Kidney (tissue), 22 donors: ENCODE measurements at places on chromosomes 4 and X. TPM values are rescaled to one million over a fixed set of nuclear protein-coding genes. Genes with fewer than 3 reads are reported as not detected.
A peak's percentile ranks its signal among the peaks of the same experiment; 100 is the strongest.

DNA sequence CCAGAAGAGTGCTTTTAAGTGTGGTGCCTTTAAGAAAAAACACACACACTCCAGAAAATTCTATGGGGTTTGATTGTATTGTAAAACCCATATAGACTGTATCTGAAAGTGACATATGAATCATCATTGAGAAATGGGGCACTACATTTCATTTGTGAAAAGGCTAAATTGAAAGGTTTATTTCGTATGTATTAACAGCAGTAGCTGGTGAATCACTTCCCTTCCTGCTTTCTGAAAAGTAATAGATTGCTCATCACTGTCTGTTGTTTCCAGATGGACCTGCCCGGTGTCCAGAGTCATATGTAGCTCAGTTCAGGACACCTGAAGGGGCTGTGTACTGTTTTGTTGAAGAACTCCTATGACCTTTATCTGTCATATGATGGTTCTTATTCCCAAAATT lies 28.1 kb upstream of the HPRT1 start:
- no peak for DNase-seq

- no peak for DNase-seq
Observed at GRCh38 chrX:143435916-143436315, 81.4 kb downstream of the SPANXN3 start.

DNA sequence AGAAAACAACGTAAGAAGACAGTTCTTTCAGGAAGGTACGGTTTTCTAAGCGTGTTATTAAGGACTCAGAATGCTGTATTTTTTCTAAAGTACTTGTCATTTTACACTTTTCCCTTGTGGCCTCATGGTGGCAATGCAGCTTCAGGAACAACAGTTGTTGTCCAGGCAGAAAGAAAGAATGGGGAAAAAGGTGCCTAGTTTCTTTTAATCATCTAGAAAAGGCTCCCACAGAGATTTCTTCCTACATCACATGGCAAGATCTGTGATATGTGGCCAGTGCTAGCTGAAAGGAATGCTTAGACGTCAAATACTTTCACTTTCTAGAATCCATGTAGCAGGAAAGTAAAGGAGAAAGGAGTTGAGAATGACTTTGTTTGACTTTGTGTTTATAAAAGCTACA lies 49.0 kb upstream of the TRAM1L1 start:
- DNase-seq = peak; percentile 74

DNA sequence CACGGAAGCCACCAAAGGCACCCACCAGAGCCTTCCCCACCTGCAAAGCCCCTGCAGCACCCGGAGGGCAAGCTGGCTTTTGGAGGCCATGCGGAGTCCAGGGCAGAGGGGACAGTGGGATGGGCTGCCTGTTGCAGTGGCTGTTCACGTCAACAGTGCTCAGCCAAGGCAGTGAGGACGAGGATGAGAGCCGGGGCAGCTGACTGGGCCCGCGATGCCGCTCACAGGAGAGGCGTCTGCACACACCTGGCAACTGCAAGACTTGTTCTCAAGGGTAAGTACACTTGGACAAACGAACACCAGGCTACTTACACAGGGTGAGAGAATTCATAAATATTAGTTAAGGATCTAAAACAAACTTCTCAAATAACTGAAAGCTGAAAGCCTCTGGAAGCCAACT lies 19.6 kb downstream of the FGFR3 start:
- DNase-seq = no peak

Gene NPY1R
- total RNA-seq = 32.9 TPM

GRCh38 chr4:109969919-109970318 lies 57.2 kb downstream of the EGF start:
- no peak for DNase-seq

Gene HHIP
- 0.85 TPM for total RNA-seq

- DNase-seq = no peak
Observed at GRCh38 chr4:35541888-35542213, 702.5 kb downstream of the ARAP2 start.

DNA sequence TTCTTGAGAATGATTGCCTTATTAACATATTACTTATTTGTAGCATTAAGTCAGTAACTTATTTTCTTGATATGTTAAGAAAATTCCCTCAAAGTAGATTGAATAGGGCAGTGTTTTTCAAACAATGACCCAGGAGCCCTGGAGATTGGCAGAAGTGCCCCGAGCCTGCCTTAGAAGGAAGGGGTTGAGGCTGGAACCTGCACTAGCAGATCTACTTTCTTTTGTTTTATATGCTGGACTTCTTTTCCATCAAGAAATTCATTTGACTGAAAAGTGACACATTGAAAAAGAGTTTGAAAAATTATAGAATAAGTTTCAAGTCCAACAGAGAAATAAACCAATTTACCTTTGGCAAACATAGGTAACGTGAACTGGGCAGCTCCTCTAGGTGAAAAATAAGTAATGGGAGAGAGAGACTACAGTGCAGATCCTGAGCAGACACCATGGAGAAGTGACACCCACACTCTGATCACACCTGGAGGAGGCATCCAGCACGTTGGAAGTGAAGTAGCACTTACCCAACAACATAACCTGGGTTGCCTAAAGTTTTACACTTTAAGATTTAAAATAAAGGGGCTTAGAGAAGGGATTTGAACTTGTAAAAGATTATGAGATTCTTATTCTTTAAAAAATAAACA lies 18.6 kb downstream of the ARSJ start:
- DNase-seq = no peak

Gene FGB
- 42.5 TPM for total RNA-seq

Gene ZNF630
- total RNA-seq = 3.3 TPM

GRCh38 chr4:54661686-54662085 lies 3.9 kb downstream of the KIT start:
- DNase-seq = no peak

DNA sequence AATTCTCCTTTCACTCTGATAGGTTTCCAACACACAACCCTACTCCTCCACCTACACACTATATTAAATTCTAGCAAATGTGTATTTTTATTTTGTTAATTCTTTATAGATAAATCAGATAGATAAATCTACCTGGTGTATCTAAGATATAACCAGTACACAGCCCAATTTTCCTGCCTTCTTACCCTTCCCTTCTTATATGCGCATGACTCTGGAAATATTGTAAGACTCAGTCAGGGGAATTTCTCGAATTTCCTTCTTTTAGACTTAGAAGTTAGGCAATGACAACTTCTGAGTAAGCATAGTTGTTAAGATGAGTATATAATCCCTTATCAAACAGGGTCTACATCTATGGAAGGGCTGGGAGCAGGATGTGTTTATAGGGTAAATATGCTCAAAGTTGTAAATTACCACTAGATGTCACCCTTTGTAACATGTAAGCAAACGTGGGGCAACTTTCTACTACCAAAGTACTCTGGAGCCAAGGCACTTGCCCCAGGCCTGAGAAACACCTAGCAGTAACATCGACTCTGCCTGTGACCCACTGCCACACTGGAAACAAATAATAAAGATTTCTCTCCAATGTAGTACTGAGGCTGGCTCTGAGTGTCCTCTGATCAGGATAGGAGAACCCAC lies 444.7 kb downstream of the IQCM start:
- DNase-seq = no peak

Gene RAB40A
- total RNA-seq = 1.4 TPM

- DNase-seq = no peak
Observed at GRCh38 chr4:114417214-114417613, 181.4 kb upstream of the UGT8 start.

Gene GIMD1
- not detected for total RNA-seq

Gene CYBB
- total RNA-seq = 43.7 TPM

- DNase-seq = peak; percentile 7
Observed at GRCh38 chrX:74492720-74493201, 71.5 kb downstream of the SLC16A2 start.

GRCh38 chr4:41573502-41574001 lies 35.6 kb downstream of the LIMCH1 start:
- DNase-seq = no peak

- no peak for DNase-seq
Observed at GRCh38 chr4:173801876-173802661, 272.0 kb upstream of the HAND2 start.

DNA sequence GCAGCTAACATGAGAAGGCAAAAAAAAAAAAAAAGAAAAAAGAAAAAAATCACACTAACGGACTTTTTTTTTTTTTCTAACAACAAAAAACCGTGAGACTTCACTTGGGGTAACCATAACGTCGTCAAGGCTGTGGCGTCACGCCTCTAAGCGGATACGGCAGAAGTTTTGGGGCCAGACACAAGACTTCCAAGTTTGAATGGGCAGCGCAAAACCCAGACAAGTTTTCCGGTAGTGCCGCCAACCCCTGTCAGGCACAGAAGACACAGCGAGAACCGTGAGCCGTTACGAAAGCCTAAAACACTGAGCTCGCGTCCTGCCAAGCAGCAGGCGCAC lies 556 bp upstream of the SMARCA5 start:
- DNase-seq = no peak

- no peak for DNase-seq
Observed at GRCh38 chr4:29805916-29806480, 914.2 kb upstream of the PCDH7 start.

DNA sequence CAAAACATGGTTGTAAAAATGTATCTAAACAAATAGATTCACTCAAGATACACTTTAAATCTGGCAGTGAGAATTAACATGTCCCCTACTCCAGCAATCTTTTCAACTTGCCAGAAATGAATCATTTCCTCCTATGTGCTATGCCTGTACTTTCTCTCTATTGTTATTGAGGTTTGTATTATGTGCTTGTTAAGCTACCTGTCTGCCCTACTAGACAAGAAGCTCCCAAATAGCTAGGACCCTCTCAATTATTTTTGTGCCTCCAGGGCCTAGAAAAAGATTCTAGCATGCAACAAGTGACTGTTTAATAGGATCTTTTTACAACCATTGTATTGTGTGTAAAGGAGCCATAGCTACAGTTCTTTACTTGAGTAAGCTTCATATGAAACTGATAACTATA lies 3.5 kb upstream of the SAP30 start:
- no peak for DNase-seq

Gene CXCL8
- 4.8 TPM for total RNA-seq

Gene NEUROG2
- not detected for total RNA-seq

- DNase-seq = no peak
Observed at GRCh38 chr4:153207567-153207966, 3.3 kb downstream of the TRIM2 start.
